Camera-type eye (tissue), 1 donor: ENCODE measurements at places on chromosomes 5 and 9. TPM values are rescaled to one million over a fixed set of nuclear protein-coding genes. Genes with fewer than 3 reads are reported as not detected.

Gene IRX2
- 11.8 TPM for total RNA-seq

Gene STK32A
- 17.7 TPM for total RNA-seq

Gene ADAMTS6
- 48.3 TPM for total RNA-seq

Gene DND1
- 0.60 TPM for total RNA-seq

Gene PIP5K1B
- total RNA-seq = 29.0 TPM

Gene SLC45A2
- total RNA-seq = 6.4 TPM

Gene ADAMTSL1
- total RNA-seq = 85.3 TPM

Gene FAM169A
- total RNA-seq = 92.8 TPM

Gene ADAMTS16
- 4.9 TPM for total RNA-seq

Gene MORN5
- total RNA-seq = 1.4 TPM

Gene CTXN3
- 4.0 TPM for total RNA-seq

Gene CCL27
- total RNA-seq = not detected

Gene KLF4
- total RNA-seq = 15.4 TPM

Gene GARIN3
- total RNA-seq = not detected

Gene SEMA4D
- 35.8 TPM for total RNA-seq

Gene SUSD3
- 2.4 TPM for total RNA-seq

Gene NEUROG1
- total RNA-seq = 5.9 TPM

Gene FAM153A
- 1.9 TPM for total RNA-seq

Gene LCN12
- 2.9 TPM for total RNA-seq

Gene C5orf58
- not detected for total RNA-seq

Gene ADGRV1
- 287 TPM for total RNA-seq

Gene PKD2L2
- total RNA-seq = not detected

Gene PCA3
- 0.27 TPM for total RNA-seq

Gene C1QTNF2
- 16.9 TPM for total RNA-seq

Gene SLC1A3
- 183 TPM for total RNA-seq

Gene SLC1A1
- total RNA-seq = 9.8 TPM

Gene PCDHA2
- 2.4 TPM for total RNA-seq

Gene HRH2
- 1.8 TPM for total RNA-seq

Gene PSD2
- total RNA-seq = 6.9 TPM

Gene EGFL7
- total RNA-seq = 36.1 TPM

Gene ADCY2
- total RNA-seq = 17.5 TPM

Gene PROB1
- total RNA-seq = 2.9 TPM

Gene PCDHGA8
- 10.1 TPM for total RNA-seq

Gene STING1
- total RNA-seq = 20.9 TPM

Gene ANKRD18A
- 4.6 TPM for total RNA-seq

Gene NUTM2F
- not detected for total RNA-seq

Gene IFNA2
- not detected for total RNA-seq

Gene GAS1
- 146 TPM for total RNA-seq

Gene KIAA1958
- 36.6 TPM for total RNA-seq

Gene CSF2
- not detected for total RNA-seq

Gene RGMB
- total RNA-seq = 31.9 TPM
